ENCODE measurements at places on chromosomes 4 and X.

- DNase-seq, result peak; percentile 11
Observed at GRCh38 chr4:128288689-128289106, 1.1 kb upstream of the PGRMC2 start.

GRCh38 chr4:121726642-121727268 is 30.0 kb upstream of the ANXA5 start:
- DNase-seq, result no peak

DNA sequence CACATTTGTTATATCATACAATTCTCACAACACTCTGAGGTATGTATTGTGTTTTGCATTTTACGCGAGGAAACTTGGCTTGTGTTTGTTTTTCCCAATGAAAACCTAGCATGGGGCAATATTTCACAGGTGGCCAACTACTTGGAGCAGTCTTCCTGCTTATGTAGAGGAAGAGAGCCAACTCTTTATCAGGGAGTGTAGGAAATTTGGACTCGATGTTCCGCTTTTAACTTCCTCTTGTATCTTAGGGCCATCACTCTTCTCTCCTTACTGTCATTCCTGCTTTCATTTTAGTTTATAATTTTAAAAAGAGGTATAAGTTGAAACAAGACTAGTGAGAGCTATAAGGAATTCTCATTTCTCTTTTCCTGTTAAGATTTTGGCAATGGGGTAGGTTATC is 107.7 kb upstream of the RPS6KA3 start:
- no peak for DNase-seq

DNA sequence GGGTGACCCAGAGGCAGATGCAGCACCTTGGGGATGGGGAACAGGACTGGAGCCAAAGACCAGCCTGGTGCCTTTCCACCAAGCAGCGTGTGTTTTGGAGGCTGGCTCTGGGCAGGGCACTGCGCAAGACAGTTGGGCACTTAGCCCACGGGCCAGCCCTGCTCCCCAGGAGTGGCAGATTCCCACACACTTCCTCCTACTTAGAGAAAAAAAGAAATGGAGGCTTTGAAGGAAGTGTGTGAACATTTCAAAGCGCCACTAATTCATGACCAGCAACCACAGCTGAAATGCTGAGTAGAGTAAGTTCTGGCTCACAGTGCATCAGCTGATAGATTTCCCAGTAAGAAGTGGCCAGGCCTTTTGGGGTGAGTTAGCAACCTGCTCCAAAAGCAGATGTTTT is 54.9 kb upstream of the LGI2 start:
- DNase-seq, result no peak

DNA sequence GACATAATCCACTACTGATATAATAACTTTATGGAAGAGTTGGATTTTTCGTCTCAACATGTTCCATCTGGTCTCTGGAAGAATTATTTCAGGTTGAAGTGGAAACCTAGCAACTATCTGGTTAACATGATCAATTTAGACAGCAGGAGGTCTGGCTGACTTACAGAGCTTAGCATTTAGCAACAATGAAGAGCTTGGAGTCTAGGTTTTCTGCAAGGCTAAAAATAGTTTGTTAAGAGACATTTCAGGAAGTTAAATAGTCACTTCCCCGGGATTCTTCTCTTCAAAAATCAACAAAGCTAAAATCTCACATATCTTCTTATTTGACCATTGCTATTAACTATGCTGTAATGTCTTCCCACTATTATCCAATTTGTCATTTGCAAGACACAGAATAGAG is 418.6 kb upstream of the DIPK2B start:
- DNase-seq, result no peak

GRCh38 chrX:32525234-32525633 is 686.1 kb downstream of the DMD start:
- DNase-seq, result no peak

DNA sequence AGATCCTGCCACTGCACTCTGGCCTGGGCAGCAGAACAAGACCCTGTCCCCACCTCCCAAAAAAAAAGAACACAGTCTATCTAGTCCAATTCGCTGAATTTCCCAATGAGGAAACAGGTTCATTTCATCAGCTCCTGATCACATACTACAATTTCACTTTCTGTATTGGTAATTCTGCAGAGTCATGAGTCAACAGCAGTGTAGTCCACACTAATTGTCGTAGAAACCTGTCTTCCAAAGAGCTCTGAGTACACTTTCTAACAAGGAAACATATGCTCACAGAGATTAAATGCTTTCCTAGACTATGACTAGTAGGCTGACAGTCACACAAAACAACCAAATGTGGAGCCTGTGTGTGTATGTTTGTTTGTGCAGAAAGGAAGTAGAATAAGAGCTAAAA is 91.9 kb downstream of the GPC4 start:
- no peak for DNase-seq

- DNase-seq, result peak; percentile 65
Observed at GRCh38 chrX:47191331-47191730, 2.3 kb upstream of the UBA1 start.

- no peak for DNase-seq
Observed at GRCh38 chrX:153336121-153336894, 2.4 kb downstream of the ZNF275 start.

DNA sequence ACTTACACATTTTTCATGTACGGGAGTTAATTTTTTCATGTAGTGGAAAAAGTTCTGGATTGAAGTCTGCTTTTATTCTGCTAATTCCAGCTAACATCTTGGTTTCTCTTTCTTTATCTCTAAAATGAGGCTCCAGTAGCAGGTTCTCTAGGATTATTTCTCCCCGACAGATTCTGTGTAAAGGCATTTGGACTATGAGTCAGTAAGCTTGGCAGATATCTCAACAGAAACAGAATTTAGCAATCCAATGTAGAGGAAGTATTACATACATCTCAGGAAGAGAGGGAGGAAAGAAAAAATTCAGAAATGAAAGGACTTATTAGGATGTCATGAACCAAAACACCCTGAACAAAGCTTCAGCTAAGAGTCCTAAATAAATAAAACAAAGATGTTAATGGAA is 1682.3 kb upstream of the TENM3 start:
- no peak for DNase-seq

DNA sequence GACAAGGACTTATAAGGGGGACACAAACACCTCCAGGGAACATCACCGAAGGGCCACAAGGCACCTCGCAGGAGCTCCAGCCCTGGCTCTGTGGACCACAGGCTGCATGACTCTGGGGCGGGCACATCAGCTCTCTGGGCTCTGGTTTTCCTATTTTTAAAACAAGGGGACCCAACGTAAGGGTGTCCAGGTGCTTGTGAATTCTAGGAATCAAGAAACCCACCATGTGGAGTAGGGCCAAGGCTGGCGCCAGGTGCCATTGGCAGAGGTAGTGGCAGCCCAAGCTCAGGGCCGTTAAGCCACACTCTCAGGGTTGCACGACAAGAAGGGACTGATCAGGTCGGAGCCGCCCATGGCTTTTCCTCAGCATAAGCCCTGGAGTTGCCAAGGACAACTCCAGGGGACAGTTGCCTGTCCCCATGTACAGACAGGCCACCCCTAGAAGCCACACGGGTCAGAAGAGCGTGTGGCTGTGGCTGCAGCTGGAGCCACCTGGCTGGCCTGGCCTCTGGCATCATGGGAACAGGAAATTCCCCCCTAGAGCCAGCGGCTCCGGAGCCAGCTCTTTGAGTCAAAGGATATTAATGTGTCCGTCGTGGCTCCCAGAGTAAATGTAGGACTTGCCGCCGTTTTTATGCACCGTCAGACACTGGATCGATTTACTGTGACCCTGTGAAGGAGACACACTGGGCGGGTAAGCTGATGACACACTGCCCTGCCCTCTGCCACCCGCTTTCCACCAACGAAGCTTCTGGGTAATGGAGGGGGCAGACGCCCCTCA is 32.5 kb downstream of the WDR1 start:
- DNase-seq, result no peak

- DNase-seq, result no peak
Observed at GRCh38 chr4:6956087-6956433, 46.4 kb downstream of the TBC1D14 start.

DNA sequence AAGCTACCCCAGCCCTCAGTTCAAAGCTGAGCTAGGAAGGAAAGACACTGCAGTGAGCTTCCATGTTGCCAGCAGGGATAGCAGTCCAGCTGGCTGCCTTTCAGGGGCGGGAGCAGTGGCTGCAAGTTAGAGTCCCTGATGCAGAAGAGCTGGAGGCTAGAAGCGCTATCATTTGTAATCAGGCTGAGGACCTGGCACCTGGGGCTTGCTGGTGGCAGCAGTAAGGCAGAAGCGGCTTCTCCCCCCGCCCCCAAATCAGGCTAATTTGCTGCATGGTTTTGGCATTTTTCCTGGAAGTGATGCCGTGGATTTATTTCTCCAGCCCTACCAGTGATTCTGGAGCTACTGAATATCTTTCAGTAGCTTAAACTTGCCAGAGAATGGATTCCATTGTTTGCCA is 203.3 kb downstream of the CLCN4 start:
- no peak for DNase-seq

DNA sequence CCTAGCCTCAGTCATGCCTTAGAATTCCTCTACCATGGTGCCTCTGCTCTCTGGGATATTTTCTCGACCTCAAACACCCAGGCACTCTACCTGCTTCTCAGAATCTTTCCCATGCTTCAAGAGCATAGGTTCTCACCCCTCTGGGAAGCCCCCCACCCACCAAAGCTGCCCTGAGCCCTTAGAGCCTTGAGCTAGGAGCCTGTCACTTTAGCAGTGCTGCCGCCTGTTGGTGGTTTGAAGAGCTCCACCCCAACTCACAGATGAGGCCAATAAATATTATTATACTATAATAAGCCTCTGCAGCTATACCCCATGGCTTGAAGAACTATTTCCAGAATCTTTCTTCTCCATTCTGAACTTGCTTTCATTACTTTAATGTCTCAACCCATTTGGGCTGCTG is 109.7 kb downstream of the RTL5 start:
- no peak for DNase-seq

- no peak for DNase-seq
Observed at GRCh38 chr4:70801265-70801809, 38.4 kb downstream of the GRSF1 start.

DNA sequence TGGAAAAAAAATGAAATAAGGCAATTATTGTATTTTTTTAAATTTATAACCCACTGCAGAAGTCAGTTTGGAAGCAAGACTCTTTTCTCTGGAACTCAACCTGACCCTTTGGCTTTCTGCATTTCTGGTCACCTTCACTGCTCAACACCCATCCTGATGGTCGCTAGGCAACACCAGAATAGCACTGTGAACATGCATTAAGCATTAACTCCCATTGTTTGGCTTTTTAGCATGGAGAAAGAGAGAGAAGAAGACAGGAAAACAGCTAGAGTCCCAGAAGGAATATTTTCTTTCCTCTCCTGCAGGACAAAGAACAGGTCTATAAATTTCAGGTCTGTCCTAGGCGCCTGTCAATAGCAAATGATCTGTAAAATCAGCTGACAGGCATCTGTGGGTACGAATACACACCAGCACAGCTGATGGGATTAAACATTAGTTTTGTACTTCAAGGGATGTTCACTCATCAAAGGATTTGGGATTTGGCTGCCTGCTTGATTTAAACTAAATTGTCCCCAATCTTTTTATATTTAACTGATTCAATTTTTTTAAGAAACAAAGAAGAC is 137.2 kb upstream of the ETNPPL start:
- DNase-seq, result no peak

GRCh38 chr4:145860897-145861296 is 77.7 kb downstream of the ZNF827 start:
- no peak for DNase-seq

Measured in stimulated activated CD4-positive, alpha-beta T cell treated with anti-CD3 and anti-CD28 coated beads, Interleukin-4, amount 100 ng/mL, for 4 hours (primary cell).